Mucosa of descending colon (tissue), 3 donors: ENCODE measurements at places on chromosomes 1 and 21. TPM values are rescaled to one million over a fixed set of nuclear protein-coding genes. Genes with fewer than 3 reads are reported as not detected.
A peak's percentile ranks its signal among the peaks of the same experiment; 100 is the strongest.

GRCh38 chr1:3743421-3743820, 8.8 kb upstream of the CCDC27 start:
- no peak for DNase-seq

- DNase-seq, result no peak
Measured at GRCh38 chr1:2466270-2466665, 9.8 kb upstream of the PLCH2 start.

- peak; percentile 42 for DNase-seq
Measured at GRCh38 chr1:26910343-26911160, 3.2 kb downstream of the NR0B2 start.

GRCh38 chr1:47696737-47697441, 259.0 kb downstream of the FOXD2 start:
- DNase-seq, result no peak

DNA sequence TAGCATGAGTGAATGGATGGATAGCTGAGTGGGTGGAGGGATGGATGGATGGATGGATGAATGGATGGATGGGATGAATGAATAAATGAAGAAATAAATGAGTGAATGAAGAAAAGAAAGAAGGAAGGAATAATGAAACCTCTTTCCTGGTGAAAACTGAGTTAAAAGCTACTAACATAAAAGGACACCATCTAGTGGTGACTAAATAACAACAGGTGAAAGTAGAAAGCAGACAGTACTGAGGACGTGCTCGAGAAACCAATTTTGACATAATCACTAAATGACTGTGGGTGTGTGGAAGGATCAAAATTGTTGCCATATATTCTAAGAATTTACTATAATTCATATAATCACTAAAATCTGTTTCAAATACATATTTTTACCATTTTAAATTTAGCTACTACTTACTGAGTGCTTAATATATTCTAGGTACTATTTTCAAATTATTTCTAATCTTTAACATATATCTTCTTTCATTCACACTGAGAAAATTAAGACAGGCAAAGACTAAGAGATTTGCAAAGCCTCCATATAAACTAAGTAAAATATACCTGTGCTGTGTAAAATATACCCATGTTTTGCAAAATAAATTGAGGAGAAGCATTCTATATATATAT, 522.9 kb downstream of the LRRIQ3 start:
- DNase-seq, result no peak

CACNA1E gene
- 0.09 TPM for total RNA-seq

DNA sequence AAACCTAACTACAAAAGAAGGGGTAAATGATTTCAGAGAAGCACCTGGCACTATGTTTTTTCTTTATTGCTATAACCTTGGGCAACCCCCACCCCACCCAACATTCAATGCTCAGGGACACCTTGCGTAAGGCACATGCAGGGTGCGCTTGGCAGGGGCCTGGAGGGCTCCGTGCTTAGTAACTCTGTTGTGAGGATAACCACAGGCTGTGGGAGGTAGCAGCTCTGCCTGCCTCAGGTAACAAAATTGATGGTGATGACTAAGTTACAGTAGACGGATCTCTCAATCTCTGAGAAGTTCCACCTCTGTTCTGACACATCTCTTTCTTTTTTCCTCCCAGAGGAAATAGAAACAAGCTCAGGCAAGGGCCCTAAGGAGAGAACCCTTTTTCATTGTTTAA, 8.7 kb upstream of the CCN1 start:
- DNase-seq, result no peak

- DNase-seq, result no peak
Measured at GRCh38 chr1:23475134-23475628, 8.8 kb downstream of the ASAP3 start.

FTCD gene
- 2.1 TPM for total RNA-seq

GBP4 gene
- total RNA-seq, result 7.5 TPM

DNA sequence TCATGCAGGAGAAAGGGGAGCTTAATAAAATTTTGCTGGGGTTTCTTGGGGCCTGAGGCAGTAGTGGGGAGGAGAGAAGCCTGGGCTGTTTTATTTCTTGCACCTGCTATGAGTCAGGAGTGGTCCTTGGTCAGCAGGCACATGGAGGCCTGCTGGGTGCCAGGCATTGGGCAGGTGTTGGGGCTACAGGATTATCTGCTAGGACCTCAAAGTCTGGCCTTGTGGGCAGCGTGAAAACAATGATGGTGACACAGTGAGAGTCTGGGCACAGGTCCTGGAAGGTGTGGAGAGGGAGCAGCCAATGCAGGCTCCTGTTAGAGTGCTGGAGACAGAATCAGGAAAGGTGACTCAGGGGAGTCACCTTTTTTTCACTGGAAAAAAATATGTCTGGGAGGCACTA, 17.2 kb downstream of the ROR1 start:
- DNase-seq, result no peak

LCE1E gene
- not detected for total RNA-seq

DNA sequence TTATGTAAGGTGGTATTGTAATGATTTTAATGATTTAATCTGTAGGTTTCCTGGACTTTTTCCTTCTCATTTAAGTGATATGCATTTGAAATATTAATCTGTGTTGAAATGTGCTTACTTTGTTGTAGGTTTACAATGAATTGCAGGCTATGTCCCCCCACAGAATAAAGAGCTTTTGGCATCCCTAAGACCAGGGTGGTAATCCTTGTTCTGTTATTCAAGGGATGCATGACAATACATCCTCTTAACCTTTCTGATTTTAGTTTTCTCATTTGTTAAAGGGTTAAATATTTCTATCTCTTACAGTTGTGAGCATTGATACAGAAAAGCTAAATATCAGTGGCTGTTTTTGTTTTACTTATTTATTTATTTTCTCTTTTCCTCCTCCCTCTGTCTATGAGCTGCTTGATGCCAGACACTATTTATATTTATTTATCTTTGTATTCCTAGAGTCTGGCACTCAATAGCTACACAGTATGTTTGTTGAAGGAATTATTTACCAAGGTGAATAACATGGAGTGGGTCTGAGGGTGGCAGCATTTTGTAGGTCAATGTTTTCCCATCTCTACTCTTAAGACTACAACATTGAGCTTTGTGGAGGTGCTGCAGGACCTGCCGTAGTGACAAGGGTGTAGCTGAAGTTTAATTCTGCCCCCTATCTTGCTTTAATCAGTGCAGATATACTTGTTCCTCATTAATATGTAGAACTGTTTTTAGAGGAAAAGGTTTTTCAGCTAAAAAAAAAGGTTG, 19.9 kb upstream of the ADGRL2 start:
- DNase-seq, result no peak

DNA sequence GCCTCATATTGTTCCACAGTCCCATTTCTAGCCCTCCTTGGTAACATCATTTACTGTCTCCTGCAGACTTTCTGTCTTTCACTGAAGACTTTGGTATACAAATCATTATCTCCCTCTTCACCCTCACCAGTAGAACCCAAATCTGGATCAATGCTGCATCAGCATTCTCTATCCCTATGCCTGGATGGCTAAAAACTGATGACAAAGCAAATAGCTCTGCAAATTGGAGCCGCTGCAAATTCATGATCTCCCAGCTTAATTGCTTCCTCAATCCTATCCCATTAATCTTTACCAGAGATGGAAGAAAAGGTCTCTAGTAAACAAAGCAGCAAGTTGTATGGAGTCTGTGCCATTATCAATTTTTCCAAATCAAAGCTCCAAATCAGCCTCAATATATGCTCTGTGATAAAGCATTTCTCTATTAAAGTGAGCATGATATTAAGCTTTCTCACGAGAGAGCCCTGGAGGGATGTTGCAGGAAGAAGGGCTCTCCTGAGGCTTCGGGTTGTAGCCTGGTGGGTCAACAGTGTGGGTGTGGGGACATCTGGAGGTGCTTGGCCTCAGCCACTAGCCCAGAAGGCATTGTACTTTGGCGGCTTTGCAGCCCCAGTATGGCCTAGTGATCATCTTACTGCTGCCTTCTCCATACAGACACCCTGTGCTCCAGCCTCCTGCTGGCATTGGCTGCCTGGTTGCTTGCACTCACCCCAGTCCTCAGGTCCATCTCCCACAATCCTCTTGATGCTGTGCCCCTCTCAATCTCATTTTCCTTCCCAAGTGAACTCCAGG, 46.2 kb upstream of the COL24A1 start:
- no peak for DNase-seq

DNA sequence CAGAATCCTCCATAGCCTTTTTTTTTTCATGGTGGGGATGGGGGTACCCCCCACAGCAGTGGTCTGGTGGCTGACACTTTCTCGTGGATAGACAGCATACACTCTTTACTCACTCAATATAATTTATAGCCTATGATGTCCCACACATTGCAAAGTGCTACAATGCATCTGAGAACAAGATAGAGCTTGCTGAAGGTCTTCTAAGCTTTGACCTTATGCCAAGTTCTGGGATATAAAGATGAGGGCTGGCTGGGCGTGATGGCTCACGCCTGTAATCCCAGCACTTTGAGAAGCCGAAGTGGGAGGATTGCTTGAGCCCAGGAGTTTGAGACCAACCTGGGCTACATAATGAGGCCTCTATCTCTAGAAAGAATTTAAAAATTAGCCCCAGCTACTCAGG, 78.0 kb downstream of the MPZL1 start:
- DNase-seq, result no peak

GRCh38 chr1:28129150-28129549, 40.7 kb upstream of the EYA3 start:
- no peak for DNase-seq

ESPN gene
- 137 TPM for total RNA-seq

DNA sequence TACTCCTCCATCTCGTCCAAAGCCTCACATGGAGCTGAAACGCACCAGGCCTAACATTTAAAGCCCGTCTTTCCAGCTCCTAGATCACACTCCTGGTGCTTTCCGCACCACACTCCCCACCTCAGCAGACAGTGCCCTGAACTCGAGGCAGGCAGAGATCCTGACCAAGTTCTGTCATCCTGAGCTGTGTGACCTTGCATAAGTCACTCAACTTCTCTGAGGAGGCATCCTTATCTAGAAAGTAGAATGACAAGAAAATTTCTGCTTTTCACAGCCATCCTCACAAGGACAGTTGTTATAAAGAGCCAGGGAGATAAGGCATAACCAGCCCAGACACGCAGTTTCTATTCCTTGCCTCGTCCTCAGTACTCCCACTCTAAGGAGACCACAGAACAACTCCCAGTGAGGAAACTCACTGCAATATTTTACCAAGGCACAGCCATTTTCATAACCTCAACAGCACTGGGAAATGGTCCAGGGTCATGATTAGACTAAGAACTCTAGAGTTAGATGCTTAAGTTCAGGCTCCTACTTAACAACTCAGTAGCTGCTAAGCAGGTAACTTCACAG, 3.1 kb downstream of the LRP8 start:
- no peak for DNase-seq

- no peak for DNase-seq
Measured at GRCh38 chr21:32328595-32328994, 29.9 kb downstream of the MRAP start.

DNA sequence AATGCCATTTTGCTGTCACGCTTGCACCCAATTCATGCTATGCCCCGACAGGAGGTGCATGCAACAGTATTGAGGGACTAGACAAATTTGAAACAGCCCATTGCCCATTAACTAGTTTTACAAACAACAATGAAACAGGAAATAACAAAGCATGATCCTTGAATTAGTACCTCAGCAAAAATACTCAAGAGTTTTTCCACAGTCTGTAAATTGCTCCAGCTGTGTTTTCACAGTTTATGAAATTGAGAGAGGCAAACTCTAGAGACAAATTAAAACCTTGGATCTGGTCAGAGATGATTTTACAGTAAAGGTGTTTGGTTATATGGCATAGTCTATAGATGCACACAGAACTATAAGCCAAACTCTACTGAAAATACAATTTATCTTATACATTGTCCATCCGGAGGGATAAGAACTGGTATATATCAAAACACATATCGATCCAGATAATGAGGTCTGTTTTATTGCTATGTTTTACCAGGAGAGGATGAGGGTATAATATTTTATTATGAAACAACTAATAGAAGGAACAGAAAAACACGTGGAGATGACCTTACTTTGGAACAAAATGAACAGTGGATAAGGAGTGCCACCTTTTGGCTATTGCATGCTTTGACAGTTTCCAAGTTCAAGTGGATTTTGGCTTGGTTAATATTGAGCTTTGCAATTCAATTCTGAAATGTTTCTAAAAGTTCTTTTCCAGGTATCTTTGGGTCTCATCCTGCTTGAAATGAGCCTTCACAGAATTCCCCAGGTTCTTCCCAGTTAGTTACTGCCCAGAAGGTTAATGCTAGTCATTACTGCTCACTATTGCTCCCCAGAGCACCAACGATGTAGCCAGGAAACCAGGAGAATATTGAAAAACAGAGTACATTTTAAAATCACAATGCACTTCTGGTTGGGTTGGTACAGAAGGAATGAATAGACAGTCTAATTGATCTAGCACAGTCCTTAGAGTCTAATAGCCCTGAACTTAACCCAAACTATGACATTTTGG, 45.7 kb downstream of the ZC3H11B start:
- DNase-seq, result no peak

GRCh38 chr1:212178851-212179250, 106.4 kb upstream of the PPP2R5A start:
- no peak for DNase-seq

- no peak for DNase-seq
Measured at GRCh38 chr1:25216123-25216522, 16.2 kb downstream of the SYF2 start.

VASH2 gene
- 0.78 TPM for total RNA-seq

- DNase-seq, result no peak
Measured at GRCh38 chr1:53458634-53459033, 565 bp upstream of the DMRTB1 start.

FAAH gene
- total RNA-seq, result 51.7 TPM

KIAA1614 gene
- total RNA-seq, result 2.0 TPM

DNA sequence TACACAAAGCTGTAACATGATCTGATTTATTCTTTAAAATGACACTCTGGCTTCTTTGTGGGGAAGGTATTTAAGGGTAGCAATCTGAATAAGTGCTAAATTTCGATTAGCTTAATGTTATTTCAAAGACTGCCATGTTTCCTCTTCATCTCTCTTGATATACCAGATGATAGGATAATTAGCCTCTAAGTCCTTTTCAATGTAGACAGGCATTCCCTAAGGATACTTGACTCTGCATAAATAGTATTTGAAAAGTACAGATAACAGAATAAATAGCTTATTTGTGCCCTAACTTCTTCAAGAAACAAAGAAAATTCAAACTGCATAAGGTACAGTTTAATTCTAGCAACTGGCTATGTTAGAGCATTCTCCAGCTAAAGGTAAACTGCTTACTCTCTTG, 46.2 kb downstream of the ARHGAP29 start:
- DNase-seq, result no peak

DNA sequence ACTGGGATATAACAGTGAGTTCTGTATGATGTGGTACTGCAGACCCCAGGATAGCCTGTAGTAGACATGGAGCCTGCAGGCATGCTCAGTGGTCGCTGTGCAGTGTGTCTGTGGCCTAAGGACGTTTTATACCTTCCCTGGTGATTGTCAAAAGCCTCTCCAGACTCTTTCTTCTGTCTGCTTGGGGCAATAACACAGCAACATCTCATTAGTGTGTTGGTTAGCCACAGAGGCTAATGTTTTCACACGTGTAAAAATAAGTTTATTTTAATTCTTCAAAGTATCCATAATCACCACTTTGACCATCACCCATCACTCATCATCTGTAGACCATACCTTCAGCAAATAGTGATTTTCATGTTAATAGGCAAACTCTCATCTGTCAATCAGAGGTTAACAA, at the start of gene KRTAP24-1:
Gene KRTAP24-1, minus strand, starts transcription at position 101 of the 400 bp plus-strand sequence. Its CDS starts 18 bp downstream, at position 83.
- DNase-seq, result no peak

GRCh38 chr1:114082867-114083585, 70.6 kb downstream of the SYT6 start:
- DNase-seq, result no peak

- no peak for DNase-seq
Measured at GRCh38 chr21:14531757-14532316, 14.3 kb downstream of the SAMSN1 start.

PRKAA2 gene
- 19.2 TPM for total RNA-seq

GRCh38 chr1:44275991-44276405, 62.7 kb downstream of the DMAP1 start:
- DNase-seq, result no peak
